Mucosa of gallbladder (tissue), 1 donor: ENCODE measurements at places on chromosomes 7 and 10. TPM values are rescaled to one million over a fixed set of nuclear protein-coding genes. Genes with fewer than 3 reads are reported as not detected.

GJC3 gene
- total RNA-seq, result 0.26 TPM

ETV1 gene
- total RNA-seq, result 136 TPM

TMEM213 gene
- total RNA-seq, result 0.12 TPM

DNA sequence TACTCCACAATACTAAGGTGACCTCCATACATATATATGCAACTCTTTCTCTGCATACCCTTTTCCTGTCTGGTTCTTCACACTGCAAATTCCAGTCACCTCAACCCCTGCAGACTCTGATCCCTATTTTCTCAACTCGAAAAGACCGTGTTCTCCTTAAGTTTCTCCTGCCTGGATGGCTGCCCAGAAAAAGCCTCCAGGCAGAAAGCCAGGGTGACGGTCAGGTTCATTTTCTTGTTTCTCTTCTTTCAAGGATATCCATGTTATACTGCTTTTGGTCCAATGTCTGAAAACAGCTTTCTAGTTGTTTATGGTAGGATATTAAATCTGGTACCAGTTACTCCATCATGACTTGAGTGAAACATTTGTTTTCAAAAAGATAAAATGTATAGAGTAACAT lies 267.8 kb upstream of the MYO3A start:
- no peak for DNase-seq

DNA sequence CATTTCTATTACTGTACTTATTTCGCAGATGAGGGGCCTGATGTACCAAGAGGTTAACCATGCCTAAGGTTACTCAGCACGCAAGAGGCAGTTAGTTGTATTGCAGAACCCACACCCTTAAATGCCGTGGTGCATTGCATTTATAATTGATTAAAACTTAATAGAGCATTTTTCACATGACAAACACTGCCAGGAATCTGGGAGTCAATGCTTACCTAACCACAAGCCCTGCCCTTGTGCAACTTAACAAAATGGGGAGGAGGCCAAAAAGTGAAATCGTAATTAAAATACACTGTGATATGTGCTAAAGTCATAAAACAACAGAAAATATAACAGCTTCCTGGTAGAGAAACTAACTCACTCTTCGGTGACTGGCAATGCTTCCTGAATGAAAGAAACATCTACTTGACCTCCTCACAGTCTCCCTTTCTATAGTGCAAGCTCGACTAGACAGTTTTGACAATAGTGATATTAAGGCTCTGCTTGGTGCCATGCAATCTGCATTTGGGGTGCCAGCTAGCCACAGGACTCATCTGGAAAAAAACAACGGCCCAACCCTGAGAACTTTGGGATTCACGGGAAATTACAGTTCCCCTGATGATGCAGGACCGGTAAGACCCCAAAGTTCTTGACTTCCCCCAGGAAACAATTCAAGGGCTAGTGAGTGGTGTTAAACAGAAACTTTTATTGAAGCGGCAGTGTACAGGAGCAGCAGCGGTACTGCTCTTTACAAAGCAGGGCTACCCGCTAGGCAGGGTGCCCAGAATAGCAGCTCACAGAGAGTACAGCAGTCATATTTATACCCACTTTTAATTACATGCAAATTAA lies 612.4 kb downstream of the TNS3 start:
- DNase-seq, result no peak

DNA sequence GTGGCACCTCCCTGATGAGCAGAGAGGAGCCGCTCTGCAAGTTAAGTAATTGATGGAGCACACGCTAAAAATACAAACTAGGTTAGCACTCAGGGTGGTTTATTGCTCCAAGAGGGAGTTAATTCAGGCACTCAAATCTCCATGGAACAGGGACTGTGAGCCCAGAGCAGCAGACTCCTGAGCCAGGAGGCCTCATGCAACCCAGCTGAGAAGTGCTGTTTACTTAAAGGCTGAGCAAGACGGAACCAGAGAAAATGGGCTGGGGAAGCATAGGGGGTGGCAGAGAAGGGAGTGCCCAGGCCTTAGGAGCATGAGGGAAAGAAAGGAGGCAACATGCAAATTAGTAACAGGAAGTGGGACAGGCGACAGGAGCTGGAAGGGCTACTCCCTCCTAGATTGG lies 174.1 kb downstream of the KCNMA1 start:
- no peak for DNase-seq
